ENCODE measurements at places on chromosomes 12 and 14. TPM values are rescaled to one million over a fixed set of nuclear protein-coding genes. Genes with fewer than 3 reads are reported as not detected.

OLR1 gene
- total RNA-seq, result not detected

KRT85 gene
- not detected for total RNA-seq

MYRFL gene
- under 0.01 TPM for total RNA-seq

DNA sequence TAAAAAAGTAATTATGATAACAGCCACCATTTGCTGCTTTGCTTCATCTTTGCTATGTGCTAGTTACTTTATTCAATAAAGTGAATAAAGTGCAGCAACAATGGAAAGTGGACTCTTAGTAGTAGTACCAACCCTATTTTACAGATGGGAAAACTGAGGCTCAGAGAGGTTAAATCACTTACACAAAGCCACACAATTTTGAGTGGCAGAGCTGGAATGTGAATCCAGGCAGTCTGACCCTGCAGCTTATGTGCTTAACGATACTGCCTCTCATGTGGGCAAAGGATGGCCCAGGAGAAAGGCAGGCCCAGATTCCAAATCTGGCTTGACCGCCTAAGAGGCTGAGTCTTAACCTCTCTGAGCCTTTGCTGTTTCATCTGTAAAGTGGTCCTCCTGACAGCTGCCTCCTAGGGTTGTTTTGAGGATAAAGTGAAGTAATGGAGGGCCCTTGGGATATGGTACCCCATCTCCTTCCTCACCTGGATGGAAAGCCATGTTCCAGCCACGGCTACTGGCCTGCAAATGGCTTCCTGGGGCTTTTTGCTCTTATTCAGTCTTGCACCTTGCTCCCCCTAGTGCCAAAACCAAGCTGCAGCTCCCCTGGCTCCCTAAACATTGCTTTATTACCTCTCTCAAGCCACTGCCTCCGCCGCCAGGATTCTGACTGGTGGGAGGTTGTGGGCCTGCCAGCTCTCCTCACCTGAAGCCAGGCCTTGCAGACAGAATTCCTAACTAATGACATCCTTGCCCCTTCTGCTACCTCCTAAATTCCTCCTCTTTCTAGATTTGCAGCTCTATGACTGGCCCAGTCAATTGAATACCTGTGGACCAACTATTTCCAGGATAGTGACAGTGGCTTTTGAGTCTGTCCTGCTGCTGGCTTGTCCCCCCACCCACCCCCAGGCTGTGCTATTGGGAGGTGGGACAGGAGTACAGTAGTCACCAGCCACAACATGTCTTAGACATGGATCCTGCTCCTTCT is 283.3 kb upstream of the PWP1 start:
- DNase-seq, result peak; percentile 74

LRTM2 gene
- not detected for total RNA-seq

DNA sequence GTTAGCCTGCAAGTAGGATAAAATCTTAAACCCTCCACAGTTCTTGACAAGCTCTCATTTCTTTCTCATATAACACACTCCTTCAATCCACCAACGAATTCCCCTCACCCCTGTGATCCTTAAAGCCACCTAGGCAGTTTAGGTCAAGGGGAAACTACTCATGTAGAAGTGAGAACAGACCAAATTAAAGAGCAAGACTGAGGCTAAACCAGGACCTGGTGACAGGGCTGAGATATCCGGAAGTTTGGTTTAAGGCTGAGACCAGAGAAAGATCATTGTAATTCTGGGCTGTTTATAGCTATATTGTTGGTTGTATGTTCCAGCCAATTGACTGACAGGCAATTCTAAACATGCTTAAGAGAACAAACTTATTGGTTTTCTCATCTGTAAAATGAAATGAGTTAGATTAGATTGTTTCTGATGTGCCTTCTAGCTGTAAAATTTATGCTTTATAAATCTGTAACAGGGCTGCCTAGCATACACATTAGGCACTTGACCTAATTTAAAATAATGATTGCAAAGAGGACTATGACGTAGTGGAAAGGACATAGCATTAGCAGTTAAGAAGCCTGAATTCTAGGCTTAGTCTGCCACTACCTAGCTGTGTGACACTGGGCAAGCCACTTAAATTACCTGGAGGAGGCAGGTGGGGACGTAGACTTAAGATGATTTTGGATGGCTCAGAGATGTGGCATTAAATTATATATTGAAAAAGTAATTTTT is 53.9 kb upstream of the PTGR2 start:
- no peak for DNase-seq

SERPINA6 gene
- total RNA-seq, result not detected

DNA sequence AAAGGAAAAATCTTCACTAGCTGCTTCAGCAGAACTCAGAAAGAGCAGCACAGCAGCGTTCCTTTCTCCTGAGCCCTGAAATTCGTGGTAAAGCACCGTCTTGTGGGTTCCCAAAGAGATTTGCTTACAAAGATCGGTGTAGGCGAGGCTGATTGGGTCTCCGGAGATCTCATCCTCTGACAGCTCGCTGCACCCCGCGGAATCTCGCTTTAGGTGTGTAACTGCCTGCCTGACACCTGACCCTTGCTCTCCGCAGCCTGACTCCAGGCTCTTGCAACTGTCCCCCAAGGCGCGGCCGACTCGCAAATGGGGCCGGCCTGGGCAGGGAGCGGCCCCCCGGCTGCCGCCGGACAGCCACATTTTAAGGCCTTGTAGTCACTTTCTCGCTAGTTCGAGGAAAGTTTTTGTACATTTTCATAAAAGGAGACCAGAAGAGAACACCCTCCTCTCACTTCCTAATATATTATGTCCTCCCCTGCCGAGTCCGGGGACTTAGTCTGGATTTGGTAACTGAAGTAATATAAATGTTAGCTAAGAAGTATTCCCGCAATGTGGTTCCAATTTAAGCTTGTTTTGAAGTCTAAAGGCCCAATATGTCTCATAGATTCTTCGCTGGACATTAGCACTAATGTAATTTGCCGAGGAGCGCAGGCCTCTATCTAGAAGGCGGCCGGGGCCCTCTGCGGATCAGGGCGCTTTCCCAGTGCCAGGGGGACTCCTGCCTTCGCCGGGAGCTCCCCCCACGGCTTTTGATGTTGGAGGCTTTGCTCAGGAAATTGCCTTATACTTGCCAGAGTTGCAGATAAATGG is 177.3 kb upstream of the CDKN3 start:
- DNase-seq, result no peak

DNA sequence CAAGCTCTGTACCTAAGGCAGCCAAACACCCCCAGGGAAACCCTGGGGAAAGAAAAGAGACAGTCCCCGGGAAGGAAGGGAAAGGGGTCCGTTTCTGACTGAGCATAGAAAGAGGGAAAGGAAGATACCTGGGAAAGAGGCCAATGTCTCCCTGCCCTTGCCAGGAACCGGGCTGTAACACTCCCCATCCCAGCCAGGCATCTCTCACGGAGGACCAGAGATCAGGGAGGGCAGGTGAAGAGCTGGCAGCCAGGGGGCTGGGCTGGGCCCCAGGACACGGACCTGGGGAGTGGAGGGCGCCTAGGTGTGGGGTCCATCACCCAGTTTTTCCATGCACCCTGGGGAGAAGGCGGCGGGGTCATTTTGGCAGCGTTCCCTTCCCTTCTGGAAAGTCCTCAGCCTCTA is 18.9 kb upstream of the PLEKHH1 start:
- DNase-seq, result no peak

KRT4 gene
- total RNA-seq, result not detected

USP44 gene
- 5.4 TPM for total RNA-seq

- DNase-seq, result no peak
Observed at GRCh38 chr14:65238456-65238855, 136.1 kb upstream of the MAX start.
